Stimulated activated CD8-positive, alpha-beta memory T cell treated with anti-CD3 and anti-CD28 coated beads, Interleukin-15, amount 100 ng/mL, for 4 hours (primary cell): ENCODE measurements at places on chromosomes 6 and 20.

GRCh38 chr20:41440882-41441281, 74.3 kb upstream of the EMILIN3 start:
- no peak for DNase-seq

- DNase-seq, result peak; percentile 55
These were observed 13.0 kb downstream of the PIM1 start for GRCh38 chr6:37182736-37183590.

GRCh38 chr20:40610730-40611129, 78.3 kb downstream of the MAFB start:
- DNase-seq, result no peak

- no peak for DNase-seq
These were observed 165.4 kb upstream of the CHD6 start for GRCh38 chr20:41783423-41784208.

GRCh38 chr20:35279533-35280174, 1.7 kb upstream of the MMP24OS start:
- no peak for DNase-seq

- no peak for DNase-seq
These were observed 212.6 kb downstream of the CLIC5 start for GRCh38 chr6:45803071-45803470.

DNA sequence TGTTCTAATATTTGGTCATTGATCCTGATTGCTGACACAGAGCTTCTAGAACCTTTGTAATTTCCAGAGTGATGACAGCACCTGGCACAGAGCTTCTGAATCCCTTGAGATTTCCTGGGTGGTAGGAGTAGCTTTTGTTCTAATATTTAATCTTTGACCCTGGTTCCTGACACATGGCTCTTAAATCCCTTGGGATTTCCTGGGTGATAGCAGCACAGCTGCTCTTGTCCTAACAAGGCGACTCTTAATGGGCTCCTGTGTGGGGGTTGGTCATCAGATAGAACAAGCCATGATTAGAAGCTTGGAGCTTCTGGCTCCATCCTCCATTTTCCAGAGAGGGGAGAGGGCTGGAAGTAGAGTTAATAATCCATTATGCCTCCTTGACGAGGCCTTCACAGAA, 18.4 kb downstream of the GMPR start:
- no peak for DNase-seq

- no peak for DNase-seq
These were observed 157.7 kb downstream of the GJA1 start for GRCh38 chr6:121593011-121593641.
